ENCODE measurements at places on chromosomes 4 and X.

GRCh38 chrX:43815209-43815608, 67.0 kb downstream of the MAOB start:
- no peak for DNase-seq

DNA sequence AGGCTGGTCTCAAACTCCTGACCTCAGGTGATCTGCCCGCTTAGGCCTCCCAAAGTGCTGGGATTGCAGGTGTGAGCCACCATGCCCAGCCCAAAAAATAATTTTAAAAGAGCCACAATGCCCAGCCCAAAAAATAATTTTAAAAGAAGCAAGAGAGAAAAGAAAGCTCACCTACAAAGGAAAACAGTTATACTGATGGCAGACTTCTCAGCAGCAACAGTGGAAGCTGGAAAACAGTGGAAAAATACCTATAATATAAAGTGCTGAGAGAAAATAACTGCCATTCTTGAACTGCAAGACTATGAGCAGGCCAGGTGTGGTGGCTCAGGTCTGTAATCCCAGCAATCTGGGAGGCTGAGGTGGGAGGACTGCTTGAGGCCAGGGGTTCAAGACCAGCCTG, 13.3 kb upstream of the HMGB2 start:
- no peak for DNase-seq

- DNase-seq: no peak
These were observed 85.2 kb downstream of the HS3ST1 start for GRCh38 chr4:11343536-11343935.

GRCh38 chr4:47010347-47010911, 17.0 kb upstream of the GABRA4 start:
- no peak for DNase-seq

GRCh38 chr4:16292585-16292984, 66.3 kb upstream of the TAPT1 start:
- no peak for DNase-seq

DNA sequence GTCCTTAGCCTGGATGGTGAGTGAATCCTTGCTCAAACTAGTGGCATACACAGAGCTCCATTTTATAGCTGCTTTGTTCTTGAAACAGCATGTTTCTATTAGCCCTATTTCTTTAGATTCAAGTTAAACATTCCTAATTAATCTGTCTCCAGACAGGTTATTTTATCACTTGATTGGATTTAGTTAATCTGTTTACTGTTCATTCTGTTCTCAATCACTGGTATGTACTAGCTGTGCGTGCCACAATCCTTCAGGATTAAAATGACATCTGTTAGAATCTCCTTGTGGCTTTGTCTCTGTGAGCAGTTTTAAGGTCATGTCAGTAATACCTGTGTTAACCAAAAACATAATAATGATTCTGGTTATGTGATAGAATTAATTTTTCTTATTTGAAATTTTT, 36.5 kb downstream of the PTPN13 start:
- no peak for DNase-seq

GRCh38 chrX:37986893-37987292, 19.5 kb upstream of the SYTL5 start:
- DNase-seq: no peak

DNA sequence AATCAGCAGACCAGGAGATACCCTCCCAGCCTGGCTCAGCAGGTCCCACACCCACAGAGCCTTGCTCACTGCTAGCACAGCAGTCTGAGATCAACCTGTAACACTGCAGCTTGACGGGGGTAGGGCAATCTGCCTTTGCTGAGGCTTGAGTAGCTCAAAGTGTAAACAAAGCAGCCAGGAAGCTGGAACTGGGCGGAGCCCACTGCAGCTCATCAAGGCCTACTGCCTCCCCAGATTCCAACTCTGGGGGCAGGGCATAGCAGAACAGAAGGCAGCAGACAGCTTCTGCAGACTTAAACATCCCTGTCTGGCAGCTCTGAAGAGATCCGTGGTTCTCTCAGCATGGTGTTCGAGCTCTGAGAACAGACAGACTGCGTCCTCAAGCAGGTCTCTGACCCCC, 15.1 kb upstream of the GABRA2 start:
- DNase-seq: no peak

DNA sequence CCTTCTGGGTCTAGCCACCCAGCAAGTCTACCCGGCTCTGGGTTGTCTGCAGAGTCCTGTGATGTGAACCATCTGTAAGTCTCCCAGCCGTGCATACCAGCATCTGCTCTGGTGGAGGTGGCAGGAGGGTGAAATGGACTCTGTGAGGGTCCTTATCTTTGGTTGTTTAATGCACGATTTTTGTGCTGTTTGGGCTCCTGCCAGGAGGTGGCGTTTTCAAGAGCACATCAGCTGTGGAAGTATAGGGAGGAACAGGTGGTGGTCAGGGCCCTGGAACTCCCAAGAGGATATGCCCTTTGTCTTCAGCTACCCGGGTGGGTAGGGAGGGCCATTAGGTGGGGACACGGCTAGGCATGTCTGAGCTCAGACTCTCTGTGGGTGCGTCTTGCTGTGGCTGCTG, 66.5 kb upstream of the ZFP42 start:
- no peak for DNase-seq

- DNase-seq: no peak
These were observed 17.1 kb upstream of the C1QTNF7 start for GRCh38 chr4:15410750-15411149.

- DNase-seq: no peak
These were observed 41.0 kb upstream of the UCP1 start for GRCh38 chr4:140609548-140610425.

- no peak for DNase-seq
These were observed 136.2 kb downstream of the CPXCR1 start for GRCh38 chrX:88883200-88883599.

- DNase-seq: peak; percentile 77
These were observed 785 bp upstream of the EFNB1 start for GRCh38 chrX:68827848-68828624.

GRCh38 chr4:165788686-165789463, 84.2 kb upstream of the TLL1 start:
- no peak for DNase-seq

- DNase-seq: no peak
These were observed 88.5 kb upstream of the NOCT start for GRCh38 chr4:138927072-138927471.

- DNase-seq: no peak
These were observed 34.6 kb downstream of the USP9X start for GRCh38 chrX:41119803-41120202.

GRCh38 chrX:73215246-73215645, 595 bp upstream of the NAP1L2 start:
- no peak for DNase-seq

Measured in stimulated activated CD4-positive, alpha-beta T cell treated with anti-CD3 and anti-CD28 coated beads, Interleukin-1b, Interleukin-23, amount 100 ng/mL, for 48 hours (primary cell).